ENCODE measurements at places on chromosomes 2 and 18.
A peak's percentile ranks its signal among the peaks of the same experiment; 100 is the strongest.

DNA sequence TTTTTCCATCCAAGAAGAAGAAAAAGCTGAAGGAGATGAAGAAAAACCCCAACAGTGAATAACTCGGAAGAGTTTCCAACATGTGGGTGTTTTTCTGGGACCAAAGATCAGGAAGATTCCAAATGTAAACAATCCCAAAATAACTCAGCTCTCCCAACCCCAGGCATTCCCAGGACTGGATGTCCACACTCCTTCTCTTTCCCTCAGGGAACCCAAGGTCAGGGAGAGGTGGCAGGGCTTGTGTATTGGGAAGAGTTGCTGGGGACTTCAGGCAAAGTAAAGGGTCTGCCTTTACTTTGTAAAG, 268.0 kb downstream of the DYSF start:
- DNase-seq: no peak

DNA sequence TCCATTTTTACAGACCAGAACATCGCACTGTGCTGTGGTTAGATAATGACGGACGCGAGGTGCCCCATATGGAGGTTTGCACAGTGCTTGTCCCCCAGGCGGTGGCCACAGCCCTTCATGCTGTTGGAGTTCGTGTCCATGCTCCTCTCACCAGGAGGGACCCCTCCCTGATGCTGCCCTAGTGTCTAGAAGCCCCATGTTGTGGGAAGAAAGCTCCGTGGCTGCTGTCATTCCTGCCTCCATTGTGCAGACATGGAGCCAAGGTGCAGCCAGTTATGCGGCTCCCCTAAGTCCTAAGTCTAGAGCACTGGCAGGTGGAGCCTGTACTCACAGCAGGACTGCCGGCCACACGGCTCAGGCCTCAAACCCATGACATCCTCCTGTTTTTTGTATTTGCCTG, 464.9 kb downstream of the EIPR1 start:
- DNase-seq: no peak

DNA sequence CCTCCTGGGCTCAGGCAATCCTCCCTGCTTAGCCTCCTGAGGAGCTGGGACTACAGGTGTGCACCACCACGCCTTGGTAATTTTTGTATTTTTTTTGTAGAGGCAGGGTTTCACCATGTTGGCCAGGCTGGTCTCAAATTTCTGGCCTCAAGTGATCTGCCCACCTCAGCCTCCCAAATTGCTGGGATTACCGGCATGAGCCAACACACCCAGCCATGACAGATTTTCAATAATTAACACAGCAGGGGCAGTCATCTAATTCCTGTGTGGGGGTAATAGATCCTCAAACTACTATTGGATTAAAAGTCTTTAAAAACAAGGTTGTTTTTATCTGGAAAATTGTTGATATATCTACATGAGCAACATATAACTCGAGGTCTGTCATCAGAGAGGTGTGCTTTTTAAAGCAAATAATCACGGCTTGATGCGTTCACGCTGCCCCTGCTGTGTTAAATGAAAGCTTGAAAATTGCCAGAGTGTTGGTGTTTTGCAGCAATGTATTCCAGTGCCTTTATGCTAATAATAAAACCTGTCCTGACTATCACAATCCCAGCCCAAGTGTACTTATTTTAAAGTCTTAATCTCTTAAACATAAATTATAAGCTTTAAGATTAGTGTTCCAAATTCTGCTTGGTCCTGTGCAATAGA, 35.6 kb upstream of the ASB1 start:
- no peak for DNase-seq

- DNase-seq: no peak
These were observed 153.3 kb downstream of the LDLRAD4 start for GRCh38 chr18:13371689-13372418.

DNA sequence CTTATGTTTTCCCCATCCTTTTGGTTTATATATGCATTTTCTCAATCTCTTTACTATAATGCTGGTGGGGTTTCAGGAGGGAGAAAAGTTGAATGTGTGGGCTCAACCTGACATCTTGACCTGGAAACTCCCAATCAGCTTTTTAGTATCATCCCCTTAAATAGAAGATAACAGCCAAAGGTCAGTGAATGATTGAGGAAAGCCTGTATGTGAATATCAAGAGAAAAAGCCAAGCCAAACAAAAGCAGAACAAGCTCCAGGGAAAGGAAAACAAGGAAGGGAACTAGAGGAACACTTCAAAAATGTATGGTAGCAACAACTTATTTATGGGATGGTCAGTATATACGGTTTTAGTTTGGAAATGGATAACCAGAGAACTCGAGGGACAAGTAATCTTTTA, 28.3 kb upstream of the ATOH8 start:
- no peak for DNase-seq

- DNase-seq: no peak
These were observed 39.4 kb upstream of the TPO start for GRCh38 chr2:1373830-1374229.

- DNase-seq: no peak
These were observed 41.6 kb upstream of the GPR39 start for GRCh38 chr2:132374961-132375360.

- DNase-seq: no peak
These were observed 10.4 kb downstream of the ADCY3 start for GRCh38 chr2:24909555-24910177.

DNA sequence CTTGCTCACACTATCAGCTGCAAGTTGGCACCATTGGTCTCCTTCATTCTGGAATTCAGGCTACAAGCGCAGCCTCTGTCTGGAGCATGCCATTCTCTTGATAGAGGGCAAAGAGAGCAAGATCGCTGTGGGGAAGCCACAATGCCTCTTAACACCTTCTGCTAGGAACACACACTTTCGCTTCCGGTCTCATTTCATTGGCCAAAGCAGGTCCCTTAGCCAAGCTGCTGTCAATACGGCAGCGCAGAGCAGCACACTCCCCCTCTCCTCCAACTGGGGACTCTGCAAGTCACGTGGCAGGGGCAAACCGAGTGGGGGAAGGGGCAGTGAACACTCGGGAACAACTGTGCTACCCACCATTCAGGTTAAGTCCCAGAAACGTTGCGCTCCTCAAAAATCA, 98.1 kb downstream of the MMADHC start:
- no peak for DNase-seq

DNA sequence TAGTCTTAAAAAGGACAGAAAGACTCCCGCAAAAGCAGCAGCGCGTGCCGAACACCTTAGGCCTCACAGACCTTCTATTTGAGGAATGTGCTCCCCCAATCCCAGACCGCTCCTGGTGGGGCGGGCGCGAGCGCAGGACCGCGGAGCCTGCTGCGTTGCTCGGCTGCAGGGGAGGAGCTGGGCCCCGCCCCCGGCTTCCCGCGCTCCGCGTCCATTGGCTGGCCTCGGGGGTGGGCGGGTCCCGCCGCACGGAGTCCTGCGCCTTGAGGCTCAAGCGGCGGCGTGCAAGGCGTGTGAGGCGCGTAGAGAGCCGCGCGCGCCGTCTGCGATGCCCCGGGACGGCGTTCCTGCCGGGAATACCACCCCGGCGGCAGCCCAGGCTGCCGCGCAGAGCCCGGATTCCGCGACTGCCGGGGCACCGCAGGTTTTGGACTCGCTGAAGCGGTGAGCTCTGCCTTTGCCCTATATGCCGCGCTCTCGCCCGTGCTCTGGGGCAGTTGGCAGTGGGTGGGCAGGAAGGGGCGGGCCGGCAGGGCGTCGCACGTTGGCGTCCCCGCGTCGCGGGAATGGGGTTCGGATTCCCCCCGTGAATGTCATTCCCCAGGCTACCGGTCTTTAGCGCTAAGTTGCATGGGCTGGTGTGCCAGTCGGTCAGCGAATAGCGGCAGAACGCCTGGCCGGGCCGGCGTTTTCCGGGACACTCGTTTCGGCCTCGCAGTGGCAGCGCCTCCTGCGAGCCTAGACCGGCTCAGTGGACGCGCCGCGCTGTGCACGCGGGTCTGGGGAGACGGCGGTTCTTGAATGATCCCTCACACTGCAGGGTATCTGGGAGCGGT, 49.6 kb upstream of the PAIP2B start:
- DNase-seq: peak; percentile 89

DNA sequence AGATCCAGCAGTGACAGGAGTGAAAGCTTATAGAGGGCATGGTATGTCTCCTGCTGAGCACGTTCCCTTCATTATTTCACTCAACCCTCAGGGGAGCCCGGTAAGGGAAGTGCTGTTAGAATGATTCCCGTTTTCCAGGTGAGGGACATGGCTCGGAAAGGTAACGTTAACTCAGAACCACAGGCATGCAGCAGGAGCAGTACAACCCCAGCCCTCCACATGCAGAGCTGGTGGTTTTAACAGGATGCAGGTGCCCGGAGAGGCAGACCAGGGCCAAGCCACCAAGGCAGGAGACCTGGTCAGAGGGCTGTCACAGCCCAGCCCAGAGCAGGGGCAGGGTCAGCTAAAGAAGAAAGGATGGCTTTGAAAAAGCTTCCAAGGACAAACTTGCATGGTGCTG, 268.5 kb downstream of the SH3BP4 start:
- DNase-seq: no peak

GRCh38 chr2:215137741-215138340, 585 bp downstream of the ABCA12 start:
- no peak for DNase-seq

DNA sequence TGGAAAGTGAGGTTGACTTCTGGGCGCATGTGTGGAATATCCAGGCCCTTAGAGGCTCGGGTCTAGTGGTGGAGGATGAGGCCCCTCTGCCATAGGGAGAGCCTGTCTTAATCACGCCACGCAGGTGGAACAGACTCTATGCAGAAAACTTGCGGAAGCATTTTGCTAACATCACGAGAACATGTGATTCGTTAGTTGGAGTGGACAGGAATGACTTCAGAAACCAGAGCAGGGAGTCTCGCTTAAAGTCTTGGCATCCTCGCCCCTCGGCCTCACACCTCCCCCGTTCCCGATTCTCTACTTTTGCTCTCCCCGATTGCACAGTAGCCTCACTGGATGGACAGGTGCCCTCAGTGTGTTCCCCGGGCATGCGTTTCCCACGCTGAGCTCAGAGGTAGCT, 333.4 kb downstream of the GBX2 start:
- DNase-seq: no peak

GRCh38 chr2:240589375-240589774, 2.8 kb downstream of the CAPN10 start:
- no peak for DNase-seq

DNA sequence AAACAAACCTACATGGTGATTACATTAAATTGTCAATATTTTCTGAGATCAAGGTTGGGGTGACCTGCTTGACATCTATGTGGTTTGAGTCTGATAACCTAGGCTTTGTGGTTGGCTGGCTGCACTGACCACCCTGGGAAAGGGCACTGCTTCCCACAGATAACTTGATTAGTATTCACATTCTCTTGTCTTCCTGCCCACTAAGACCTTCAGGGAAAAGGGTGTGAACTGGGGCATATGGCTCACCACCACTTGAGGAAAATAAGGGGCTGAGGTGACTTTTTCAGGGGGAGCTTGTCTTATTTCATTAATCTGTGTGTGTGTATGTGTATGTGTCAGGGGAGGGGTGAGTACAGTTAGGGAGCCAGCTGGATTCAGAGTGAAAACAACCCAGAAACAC, 1.5 kb downstream of the SMYD1 start:
- DNase-seq: no peak

- DNase-seq: no peak
These were observed 50.3 kb downstream of the NCK2 start for GRCh38 chr2:105794926-105795574.

DNA sequence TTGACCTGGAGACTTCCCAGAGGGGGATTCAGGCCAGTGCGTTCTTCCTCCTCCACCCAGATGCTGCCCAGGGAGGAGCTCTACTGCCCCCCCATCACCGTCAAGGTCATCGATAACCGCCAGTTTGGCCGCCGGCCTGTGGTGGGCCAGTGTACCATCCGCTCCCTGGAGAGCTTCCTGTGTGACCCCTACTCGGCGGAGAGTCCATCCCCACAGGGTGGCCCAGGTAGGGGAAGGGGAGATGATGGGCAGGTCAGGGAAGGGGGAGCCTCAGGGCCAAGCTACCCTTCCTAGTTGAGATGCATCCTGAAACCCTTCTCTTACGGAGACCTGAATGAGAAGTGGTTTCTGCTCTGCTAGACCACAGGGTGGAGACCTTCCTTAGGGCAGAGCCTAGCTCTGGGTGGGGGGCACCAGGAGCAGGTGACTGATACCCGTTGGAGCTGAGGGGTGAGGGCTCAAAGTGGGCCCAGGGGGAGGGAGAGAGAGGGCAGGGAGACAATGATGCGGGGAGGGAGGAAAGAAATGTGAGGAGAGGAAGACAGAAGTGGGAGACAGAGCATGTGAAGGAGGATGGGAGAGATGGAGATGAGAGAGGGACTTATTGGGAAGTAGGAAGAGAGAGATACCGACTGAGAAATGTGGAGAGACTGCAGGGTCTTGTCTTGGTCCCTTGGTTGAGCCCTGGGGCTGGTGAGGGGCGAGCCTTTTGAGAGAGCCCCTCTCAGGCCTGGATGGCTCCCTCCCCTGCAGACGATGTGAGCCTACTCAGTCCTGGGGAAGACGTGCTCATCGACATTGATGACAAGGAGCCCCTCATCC, 159.4 kb downstream of the DYSF start:
- DNase-seq: no peak

GRCh38 chr2:147088871-147089270, 756.0 kb upstream of the ACVR2A start:
- no peak for DNase-seq

GRCh38 chr2:187358531-187358930, 89.5 kb downstream of the CALCRL start:
- no peak for DNase-seq

DNA sequence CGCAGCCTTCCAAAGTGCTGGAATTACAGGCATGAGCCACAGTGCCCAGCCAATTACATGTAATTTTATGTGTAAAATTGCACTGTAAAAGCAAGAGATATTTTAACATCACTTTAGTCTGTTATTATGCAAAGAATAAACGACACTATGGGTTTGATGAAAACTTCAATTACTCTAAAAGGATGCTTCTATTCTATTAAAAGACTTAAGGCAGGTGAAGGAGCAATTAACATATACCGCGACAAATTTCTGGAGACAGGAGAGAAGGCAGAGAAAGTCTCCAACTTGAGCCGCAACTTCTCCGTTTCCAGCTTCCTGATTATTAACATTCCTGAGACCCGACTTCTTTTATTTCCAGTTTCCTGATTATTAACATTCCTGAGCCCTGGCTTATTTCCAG, 53.7 kb downstream of the FAM210A start:
- no peak for DNase-seq
